ENCODE measurements at places on chromosomes 7 and 10.

- DNase-seq: no peak
These were observed 9.5 kb downstream of the PLXDC2 start for GRCh38 chr10:19825700-19826099.

DNA sequence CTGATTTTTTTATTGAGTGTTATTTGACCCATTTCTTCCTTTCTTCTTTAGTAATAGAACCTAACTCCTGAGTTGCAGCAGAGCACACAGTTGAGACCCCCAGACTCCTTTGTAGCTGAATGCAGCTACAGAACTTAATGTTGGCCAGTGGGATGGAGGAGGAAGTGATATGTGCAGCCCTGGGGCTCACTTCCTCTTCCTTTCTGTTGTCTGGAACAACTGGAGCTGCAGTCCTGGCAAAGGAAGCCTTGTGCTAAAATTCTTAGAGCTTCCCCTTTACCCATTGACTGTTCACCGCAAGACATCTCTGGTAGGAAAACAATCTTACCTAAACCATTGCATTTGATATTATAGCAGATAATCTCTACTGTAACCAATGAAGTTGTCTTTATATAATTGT is 86.6 kb downstream of the ITGB8 start:
- no peak for DNase-seq

DNA sequence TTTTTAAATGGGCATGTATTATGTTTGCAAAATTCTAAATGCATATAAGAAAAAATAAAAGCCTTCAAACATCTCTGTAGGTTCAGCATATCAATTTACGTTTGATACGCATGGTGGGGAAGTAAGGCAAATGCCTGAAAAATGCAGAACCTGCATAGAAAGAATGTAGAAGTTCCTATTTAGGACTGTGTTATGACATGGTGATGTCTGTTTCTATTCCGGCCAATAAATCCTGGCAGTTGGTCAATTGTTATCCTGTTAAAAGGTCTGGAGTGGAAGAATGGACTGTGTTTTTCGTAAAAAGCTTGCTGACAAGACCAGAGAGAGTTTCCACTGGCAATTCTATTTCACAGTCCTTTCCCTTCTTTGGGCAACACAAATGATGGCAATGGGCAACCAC is 49.6 kb upstream of the CAV2 start:
- DNase-seq: no peak

DNA sequence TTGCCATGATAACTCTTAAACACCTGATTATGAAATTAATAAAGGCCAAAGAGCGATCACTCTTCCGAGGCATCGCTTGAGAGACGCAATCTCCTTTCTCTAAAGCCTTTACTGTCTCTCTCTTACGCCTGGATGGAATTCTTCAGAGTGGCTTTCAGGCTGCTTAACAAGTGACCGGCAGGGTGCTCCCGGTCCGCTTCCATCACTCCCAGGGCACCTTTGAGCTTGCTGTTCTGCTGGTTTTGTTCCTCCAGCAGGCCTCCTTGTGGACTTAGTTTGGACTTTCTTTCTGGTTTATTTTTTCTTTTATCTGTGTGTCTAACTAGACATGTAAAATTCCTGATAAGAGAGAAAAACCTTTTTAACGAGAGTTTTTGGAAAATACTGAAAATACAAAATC is 60.9 kb downstream of the MRPL32 start:
- DNase-seq: no peak

DNA sequence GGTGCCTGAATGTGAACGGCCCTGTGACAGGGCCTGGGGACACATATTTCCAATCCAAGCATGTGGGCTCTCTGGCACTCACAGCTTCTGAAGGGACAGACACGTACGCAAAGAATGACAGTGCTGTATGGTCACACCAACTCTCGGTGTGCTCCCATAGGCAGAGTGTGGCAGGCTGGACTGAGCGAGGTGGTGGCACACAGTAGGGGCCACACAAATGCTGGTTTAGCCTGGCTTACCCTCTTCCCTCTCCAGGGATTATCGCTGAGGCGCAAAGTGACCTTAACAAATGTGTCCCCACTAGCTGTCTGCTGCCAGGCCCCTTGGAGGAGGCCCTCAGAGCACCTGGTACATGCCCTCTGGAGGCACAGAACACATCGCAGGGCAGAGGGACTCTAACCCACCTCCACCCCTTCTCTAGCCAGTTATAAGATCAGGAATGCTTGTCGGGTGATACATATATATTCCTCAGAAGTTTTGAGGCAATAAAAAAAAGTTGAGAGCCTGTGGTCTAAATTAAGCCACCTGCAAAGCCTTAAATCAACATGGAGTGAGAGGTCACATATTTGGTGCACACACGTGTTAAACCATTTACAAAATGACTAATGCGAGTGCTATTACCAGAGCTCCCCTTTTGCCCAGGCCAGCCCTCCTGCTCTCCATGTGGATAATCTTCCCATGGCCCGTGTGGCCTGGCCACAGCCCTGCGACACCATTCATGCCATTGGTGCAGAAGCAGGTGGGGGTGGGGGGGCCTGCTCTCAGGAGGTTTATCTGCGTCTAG is 262.8 kb upstream of the GRB10 start:
- DNase-seq: no peak

- no peak for DNase-seq
These were observed 142.6 kb upstream of the LSM8 start for GRCh38 chr7:118041251-118041878.

GRCh38 chr7:46424934-46425333 is 503.9 kb upstream of the IGFBP3 start:
- no peak for DNase-seq

- no peak for DNase-seq
These were observed 22.4 kb downstream of the UBTD1 start for GRCh38 chr10:97520978-97521761.

GRCh38 chr7:128042012-128042411 is 10.8 kb upstream of the LRRC4 start:
- DNase-seq: no peak

DNA sequence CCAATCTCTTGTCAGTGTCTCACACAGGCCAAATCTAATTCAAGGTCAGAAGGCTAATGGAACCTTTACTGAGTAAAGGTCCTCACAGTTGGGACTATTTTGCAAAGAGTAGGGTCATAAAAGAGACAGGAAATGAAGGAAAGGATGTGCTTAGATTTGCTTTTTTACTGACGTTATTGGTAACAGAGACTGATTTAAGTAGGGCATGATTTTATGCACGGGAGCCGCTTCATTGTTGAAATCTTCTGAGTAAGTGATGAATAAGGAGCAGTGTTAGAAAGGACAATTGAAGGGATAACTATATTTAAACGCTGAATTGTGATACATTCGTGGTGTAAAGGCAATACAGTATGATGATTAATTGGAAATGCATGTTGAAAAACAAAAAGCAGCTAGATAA is 261.5 kb downstream of the MALRD1 start:
- DNase-seq: no peak

DNA sequence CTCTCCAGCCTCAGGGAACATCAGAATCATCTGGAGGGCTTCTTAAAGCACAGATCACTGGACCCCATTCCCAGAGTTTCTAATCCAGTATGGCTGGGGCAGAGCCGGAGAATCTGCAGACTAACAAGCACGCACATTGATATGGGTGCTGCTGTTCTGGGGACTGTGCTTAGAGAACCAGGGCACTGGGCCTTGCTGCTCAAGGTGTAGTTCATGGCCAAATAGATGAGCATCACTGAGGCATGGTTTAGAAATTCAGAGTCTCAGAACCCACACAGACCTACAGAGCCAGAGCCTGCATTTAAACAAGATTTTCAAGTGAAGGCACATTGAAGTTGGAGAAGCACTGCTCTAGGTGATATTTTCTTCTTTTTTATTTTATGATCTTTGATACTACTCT is 376.8 kb upstream of the PHF14 start:
- no peak for DNase-seq

DNA sequence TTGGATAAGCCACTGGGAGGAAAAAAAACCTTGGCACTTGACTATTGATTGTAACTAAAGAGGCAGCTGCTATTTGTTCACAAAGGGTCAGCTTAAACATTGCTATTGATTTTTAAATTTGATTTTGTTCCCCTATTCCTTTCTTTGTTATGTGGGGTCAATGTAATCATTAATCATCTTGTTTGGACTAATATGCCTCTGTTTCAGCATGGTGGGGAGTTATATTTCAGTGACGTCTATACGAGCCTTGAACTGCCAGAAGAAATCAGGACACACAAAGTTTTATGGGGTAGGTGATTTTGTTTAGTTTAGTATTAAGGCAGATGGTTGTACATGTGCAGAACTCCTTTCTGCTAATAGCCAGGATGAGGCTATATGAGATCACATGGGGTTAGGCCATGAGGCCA is 7.5 kb downstream of the AS3MT start:
- no peak for DNase-seq

- DNase-seq: no peak
These were observed 290.6 kb upstream of the PHYHIPL start for GRCh38 chr10:58885686-58886345.

- no peak for DNase-seq
These were observed 282.8 kb downstream of the RPS24 start for GRCh38 chr10:78316451-78316931.

- DNase-seq: no peak
These were observed 93.8 kb downstream of the GLRX3 start for GRCh38 chr10:130230036-130230435.

- DNase-seq: no peak
These were observed 926.7 kb upstream of the ZNF722 start for GRCh38 chr7:63071920-63072319.

- DNase-seq: no peak
These were observed 25.1 kb upstream of the PDIA4 start for GRCh38 chr7:149053384-149053783.

GRCh38 chr10:8044908-8045725 is 9.4 kb upstream of the GATA3 start:
- DNase-seq: no peak

DNA sequence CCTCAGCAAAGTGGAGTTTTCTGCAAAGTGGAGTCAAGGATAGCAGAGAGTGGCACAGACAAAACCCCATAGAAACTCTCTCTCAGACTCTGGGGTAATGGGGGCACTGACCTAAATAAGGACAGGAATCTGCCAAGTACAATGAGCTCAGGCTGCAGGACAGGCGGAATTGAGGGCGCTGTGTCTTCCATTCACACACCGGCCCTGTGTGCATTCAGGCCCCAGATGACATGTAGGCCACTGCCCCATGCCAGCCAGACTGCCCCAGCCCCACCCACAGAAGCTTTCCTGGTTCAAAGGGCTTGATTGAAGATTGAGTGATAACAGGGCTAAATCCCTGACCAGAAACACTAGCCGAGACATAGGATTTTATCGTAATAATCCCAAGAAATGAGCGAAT is 52.7 kb downstream of the EEPD1 start:
- no peak for DNase-seq

DNA sequence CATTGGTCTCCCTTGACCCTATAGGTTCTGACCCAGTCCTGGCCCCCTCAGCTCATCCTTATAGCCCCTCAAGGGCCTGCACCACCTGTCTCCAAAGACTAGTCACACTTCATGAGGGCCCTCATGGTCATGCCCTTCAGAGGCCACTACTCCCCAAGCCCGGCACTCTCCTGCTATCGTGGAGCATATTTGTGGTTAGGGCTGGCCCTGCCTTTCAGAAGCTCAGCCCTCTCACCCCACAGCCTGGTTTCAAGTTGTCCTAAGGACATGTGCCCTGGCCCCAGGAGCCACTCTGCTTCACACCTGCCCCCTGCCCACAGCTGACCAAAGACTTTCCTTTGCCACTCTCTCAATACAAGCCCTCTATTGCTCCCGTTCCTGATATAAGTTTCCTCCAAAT is 60.3 kb upstream of the LBX1 start:
- DNase-seq: no peak

DNA sequence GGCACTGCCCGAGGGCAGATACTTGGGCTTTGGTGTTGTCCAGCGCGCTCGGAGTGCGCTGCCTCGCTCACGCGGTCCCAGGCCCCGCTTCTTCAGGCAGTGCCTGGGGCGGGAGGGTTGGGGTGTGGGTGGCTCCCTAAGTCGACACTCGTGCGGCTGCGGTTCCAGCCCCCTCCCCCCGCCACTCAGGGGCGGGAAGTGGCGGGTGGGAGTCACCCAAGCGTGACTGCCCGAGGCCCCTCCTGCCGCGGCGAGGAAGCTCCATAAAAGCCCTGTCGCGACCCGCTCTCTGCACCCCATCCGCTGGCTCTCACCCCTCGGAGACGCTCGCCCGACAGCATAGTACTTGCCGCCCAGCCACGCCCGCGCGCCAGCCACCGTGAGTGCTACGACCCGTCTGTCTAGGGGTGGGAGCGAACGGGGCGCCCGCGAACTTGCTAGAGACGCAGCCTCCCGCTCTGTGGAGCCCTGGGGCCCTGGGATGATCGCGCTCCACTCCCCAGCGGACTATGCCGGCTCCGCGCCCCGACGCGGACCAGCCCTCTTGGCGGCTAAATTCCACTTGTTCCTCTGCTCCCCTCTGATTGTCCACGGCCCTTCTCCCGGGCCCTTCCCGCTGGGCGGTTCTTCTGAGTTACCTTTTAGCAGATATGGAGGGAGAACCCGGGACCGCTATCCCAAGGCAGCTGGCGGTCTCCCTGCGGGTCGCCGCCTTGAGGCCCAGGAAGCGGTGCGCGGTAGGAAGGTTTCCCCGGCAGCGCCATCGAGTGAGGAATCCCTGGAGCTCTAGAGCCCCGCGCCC is at the start of gene NPY:
NPY (plus strand) TSS at position 294 of the 802 bp plus-strand sequence. CDS start 1,051 bp downstream, outside the sequence.
- DNase-seq: no peak

- DNase-seq: no peak
These were observed 87.0 kb downstream of the RAPGEF5 start for GRCh38 chr7:22269963-22270362.

- DNase-seq: no peak
These were observed 983 bp downstream of the TNRC18 start for GRCh38 chr7:5422396-5423305.

GRCh38 chr10:119734396-119735332 is 8.8 kb downstream of the INPP5F start:
- no peak for DNase-seq

- no peak for DNase-seq
These were observed 21.7 kb upstream of the PFKP start for GRCh38 chr10:3045471-3046209.

DNA sequence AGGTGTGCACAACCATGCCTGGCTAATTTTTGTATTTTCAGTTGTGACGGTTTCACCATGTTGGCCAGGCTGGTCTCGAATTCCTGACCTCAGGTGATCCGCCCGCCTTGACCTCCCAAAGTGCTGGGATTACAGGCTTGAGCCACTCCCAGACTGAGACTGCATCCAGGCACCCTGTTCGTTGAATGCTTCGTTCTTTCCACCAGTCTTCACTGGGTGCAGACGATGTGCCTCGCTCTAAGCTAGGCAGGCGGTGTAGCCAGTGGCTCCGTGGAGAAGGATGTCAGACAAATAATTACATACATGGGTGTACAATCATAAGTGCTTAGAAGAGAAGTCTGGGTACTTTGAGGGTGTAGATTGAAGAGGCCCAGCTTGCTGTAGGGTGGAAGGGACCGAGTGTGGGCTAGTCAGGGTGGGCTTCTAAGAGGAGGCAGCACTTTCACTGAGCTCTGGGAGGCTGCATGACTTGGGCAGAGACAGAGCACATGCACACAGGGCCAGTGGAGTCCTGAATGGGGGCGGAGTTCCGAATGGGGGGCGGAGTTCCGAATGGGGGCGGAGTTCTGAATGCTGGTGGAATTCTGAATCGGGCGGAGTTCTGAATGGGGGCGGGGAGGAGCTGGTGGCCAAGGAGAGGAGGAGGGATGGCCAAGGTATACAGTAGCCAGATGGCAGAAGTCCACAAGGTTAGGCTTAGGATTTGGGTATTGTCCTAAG is 74.3 kb downstream of the COL26A1 start:
- no peak for DNase-seq

GRCh38 chr10:15209827-15210509 is 41.5 kb upstream of the NMT2 start:
- no peak for DNase-seq
